ENCODE measurements at places on chromosomes 5 and 9. TPM values are rescaled to one million over a fixed set of nuclear protein-coding genes. Genes with fewer than 3 reads are reported as not detected.

Gene IFNA4
- total RNA-seq, result not detected

Gene C6
- not detected for total RNA-seq

Gene PIP5K1B
- total RNA-seq, result 0.11 TPM

Gene AFAP1L1
- 226 TPM for total RNA-seq

Gene PDE6A
- total RNA-seq, result 0.11 TPM

Gene STPG3
- total RNA-seq, result not detected

Gene F2RL1
- 14.8 TPM for total RNA-seq

Gene SLC25A2
- 0.09 TPM for total RNA-seq

Gene SERF1A
- total RNA-seq, result 4.9 TPM

Gene NR6A1
- 1.3 TPM for total RNA-seq

Gene SCGB3A2
- not detected for total RNA-seq

Measured in dermis lymphatic vessel endothelial cell (primary cell).